ENCODE measurements at places on chromosomes 11 and 22.

- DNase-seq, result peak; percentile 93
Measured at GRCh38 chr11:130448416-130449309, at the start of gene ADAMTS15. TSS of gene ADAMTS15 (plus strand) at chr11:130448645. CDS start at chr11:130448974, 329 bp downstream.

GRCh38 chr11:66311470-66311964, 5.3 kb downstream of the CD248 start:
- no peak for DNase-seq

GRCh38 chr11:121503051-121503450, 50.3 kb upstream of the SORL1-AS1 start:
- DNase-seq, result no peak

- no peak for DNase-seq
Measured at GRCh38 chr11:121282886-121283502, 9.6 kb upstream of the SC5D start.

DNA sequence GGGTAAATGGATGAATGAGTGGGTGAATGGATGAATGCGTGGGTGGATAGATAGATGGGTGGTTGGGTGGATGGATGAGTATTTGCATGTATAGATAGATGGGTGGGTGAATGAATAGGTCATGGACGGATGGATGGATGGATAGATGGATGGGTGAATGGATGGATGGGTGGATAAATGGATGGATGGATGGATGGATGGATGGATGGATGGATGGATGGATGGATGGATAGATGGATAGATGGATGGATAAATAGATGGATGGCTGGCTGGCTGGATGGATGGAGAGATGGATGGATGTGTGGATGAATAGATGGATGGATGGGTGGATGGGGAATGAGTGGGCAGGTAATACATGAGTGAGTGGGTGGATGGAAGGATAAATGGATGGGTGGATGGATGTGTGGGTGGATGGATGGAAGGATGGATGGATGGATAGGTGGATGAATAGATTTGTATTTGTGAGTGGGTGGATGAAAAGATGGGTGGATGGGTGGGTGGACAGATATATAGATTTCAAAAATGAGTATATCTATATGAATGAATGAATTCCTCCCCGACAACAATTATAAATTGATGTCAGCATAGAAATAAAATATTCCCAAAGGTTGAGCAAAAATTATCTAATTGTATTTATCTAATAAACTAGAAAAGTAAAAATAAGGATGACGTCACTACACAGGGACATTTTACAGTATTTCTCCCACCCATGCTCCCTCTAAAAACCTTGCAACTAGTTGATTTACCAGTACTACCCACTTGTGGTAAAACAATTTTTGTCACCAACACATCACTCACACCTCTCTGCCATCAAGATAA, 563 bp upstream of the CRTAM start:
- DNase-seq, result no peak

DNA sequence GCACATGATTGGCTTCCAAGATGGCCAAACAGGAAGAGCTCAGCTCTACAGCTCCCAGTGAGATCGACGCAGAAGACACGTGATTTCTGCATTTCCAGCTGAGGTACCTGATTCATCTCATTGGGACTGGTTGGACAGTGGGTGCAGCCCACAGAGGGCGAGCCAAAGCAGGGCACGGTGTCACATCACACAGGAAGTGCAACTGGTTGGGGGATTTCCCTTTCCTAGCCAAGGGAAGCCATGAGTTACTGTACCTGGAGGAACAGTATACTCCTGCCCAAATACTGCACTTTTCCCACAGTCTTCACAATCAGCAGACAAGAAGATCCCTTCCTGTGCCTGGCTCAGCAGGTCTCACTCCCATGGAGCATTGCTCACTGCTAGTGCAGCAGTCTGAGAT, 131.2 kb downstream of the DLG2 start:
- no peak for DNase-seq

- DNase-seq, result no peak
Measured at GRCh38 chr11:65642014-65642671, 4.2 kb downstream of the SIPA1 start.

DNA sequence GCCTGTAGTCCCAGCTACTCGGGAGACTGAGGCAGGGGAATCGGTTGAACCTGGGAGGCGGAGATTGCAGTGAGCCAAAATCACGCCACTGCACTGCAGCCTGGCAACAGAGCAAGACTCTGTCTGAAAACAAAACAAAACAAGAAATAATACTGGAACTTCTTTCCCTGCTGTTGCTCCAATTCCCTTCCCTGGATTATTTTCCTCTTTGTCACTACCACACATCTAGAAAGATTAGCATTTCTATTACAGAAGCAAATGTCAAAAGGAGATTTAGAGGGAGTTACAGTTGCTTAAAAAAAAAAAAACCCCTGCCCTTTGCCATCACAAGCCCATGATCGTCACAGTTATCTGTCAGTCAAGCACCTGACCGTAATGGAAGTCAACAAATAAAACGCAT, 17.7 kb upstream of the SCGB1D1 start:
- no peak for DNase-seq

- DNase-seq, result no peak
Measured at GRCh38 chr11:77993902-77994301, 566 bp downstream of the INTS4 start.

All from choroid plexus epithelial cell (primary cell).